ENCODE measurements at places on chromosomes 12 and 14. TPM values are rescaled to one million over a fixed set of nuclear protein-coding genes. Genes with fewer than 3 reads are reported as not detected.

ERBB3 gene
- total RNA-seq: 6.9 TPM

HOXC4 gene
- not detected for total RNA-seq

RNASE7 gene
- not detected for total RNA-seq

MUCL1 gene
- total RNA-seq: not detected

SLC5A8 gene
- total RNA-seq: not detected

PTPRO gene
- total RNA-seq: 7.8 TPM

NR4A1 gene
- 1.3 TPM for total RNA-seq

HHIPL1 gene
- 0.35 TPM for total RNA-seq

NEDD8 gene
- 116 TPM for total RNA-seq

MAGOHB gene
- 19.3 TPM for total RNA-seq

LBHD2 gene
- total RNA-seq: not detected

PTCSC3 gene
- total RNA-seq: not detected

CLECL1 gene
- total RNA-seq: 7.2 TPM

AMDHD1 gene
- total RNA-seq: 2.3 TPM

RAB21 gene
- 73.6 TPM for total RNA-seq

DNA sequence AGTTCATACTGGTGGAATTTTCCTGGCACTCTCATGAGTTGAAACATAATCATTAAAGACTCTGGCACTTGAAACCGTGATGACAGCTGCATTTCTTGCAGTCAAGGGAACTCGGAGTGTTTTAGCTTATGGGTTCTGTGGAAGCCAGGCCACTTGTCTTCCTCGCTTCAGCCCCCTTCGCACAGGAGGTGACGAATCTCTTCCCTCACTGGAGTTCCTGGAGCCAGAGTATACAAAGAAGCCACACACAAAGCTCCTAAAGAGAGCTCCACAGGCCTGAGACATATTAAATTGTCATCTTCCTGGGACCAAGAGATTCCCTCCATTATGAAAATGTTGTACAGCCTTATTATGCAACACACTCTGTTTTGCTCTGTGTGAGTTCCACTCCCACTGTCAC, 964.1 kb downstream of the TMEM121 start:
- no peak for DNase-seq

DNA sequence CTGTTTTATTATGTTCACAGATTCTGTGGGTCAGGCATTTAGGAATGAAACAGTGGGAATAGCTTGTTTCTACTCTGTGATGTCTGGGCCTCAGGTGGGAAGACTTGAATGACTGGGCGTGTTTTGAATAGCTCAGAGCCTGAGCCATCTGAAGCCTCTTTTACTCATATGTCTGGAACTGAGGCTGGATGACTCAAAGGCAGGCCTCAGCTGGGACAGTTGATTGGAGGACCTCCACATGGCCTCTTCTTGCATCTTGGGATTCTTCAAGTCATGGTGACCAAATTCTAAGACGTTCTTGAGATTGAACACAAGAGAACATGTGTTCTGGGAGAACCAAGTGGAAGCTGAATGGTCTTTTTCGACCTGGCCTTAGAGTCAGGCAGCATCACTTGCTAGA, 45.8 kb upstream of the TBX3 start:
- DNase-seq: no peak

GRCh38 chr12:24561882-24562770, 386.8 kb downstream of the BCAT1 start:
- no peak for DNase-seq

- no peak for DNase-seq
Measured at GRCh38 chr12:117603316-117604113, 242.1 kb upstream of the NOS1 start.

- DNase-seq: no peak
Measured at GRCh38 chr14:94769391-94770250, at the start of gene GSC. TSS of gene GSC (minus strand) at chr14:94770113. CDS start at chr14:94770015, 98 bp downstream.

DNA sequence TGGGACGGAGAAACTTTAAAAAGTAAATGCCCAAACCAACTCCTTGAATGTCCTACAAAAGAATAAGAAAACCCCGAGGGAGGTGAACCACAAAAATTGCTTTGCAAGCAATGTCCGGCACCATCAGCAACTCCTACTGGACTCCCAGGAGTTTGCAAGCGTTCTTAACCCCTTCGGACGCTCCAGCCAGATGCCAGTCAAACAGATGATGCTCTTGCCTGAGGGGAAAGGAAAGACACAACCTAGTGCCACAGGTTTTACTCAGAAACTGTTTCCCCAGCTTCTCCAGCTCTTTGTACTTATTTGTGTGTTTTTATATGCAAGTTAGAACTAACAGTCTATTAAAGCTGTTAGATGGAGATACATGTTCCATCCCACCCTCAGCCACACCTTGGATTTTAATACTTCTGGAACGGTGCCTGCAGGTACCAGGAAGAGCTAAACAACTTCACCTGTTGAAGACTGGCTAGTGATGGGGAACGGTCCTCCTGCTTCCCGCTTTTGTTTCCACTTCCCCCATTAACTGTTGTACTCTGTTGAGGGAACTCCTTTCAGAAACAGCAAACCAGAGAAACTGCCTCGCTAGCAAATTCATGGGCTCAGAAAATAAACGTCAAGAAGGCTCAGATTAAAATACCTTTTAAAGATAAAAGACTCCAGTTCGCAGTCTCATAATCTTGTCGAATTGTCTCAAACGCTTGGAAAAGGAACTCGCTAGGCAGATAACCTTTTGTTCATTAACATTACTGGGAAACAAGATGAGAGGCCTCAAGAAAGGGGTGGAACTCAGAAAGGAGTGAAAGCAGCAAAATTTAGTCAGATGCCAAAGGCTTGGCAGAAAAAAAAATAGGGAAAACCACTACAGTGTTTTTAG, 1.1 kb upstream of the FERMT2 start:
- DNase-seq: peak; percentile 17

GRCh38 chr12:53725824-53726223, 1.4 kb downstream of the CALCOCO1 start:
- DNase-seq: no peak

- no peak for DNase-seq
Measured at GRCh38 chr14:93986955-93987354, 10.1 kb upstream of the CCDC197 start.

DNA sequence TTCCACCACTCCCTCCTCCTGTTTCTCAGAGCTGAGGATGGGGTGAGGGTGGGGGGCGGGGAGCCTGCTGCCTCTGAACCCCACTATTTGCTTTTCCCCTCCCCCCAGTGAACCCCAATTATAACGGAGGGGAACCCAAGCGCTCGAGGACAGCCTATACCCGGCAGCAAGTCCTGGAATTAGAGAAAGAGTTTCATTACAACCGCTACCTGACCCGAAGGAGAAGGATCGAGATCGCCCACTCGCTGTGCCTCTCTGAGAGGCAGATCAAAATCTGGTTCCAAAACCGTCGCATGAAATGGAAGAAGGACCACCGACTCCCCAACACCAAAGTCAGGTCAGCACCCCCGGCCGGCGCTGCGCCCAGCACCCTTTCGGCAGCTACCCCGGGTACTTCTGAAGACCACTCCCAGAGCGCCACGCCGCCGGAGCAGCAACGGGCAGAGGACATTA, 1.1 kb downstream of the HOXC4 start:
- DNase-seq: no peak

DNA sequence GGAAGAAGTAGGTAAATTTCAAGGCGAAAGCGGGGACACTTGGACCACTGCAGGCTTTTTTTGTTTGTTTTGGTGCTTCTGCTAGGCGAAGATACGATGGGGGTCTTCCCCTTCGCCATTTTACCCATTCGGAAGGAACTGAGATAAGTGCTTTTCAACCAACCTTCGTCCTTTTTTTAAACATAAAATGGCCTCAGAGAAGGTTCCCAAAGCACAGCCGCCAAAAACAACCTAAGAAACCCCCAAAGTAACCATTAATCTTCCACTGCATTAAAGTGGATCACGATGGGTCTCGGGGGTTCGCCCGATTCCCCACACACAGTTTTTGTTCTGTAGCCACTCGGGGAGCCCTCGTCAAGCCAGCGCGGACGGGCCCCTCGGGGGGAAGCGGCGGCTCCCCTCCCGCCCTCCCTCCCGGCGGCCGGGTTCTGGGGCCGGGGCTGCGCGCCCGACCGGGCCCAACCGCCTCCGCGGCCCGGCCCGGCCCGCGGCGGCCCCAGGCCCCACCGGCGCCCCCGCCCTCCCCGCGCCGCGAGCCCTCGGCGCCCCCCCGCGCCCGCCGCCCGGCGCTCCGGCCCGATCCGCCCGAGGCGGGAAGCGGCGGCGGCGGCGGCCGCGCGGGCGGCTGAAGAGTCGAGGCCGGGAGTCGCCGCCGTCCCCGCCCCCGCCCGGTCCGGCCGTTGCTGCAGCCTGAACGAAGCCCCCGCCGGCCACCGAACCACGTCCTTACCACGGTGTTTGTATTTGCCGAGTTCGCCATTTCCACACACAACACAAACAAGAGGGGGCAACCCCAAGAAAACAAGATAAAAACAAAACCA, 790 bp downstream of the GTF2A1 start:
- no peak for DNase-seq

DNA sequence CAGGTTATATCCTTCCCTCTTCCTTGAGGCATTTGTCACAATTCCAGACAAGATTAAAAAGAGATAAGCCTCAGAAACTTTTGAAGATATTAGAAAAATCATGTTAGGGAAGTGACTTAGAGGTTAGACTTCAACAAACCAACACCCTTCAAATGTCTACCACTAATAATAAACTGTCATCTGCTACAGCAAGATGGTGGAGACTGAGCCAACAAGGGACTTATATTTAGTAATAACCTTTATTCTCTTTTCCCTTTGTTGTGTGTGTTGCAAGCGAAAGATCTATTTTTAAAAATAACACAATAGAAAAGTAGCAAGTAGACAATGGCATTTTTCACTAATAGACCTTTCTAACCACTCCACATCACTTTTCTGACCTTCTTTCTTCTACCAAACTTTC, 28.6 kb downstream of the PRICKLE1 start:
- no peak for DNase-seq

- no peak for DNase-seq
Measured at GRCh38 chr14:25042362-25043299, 7.3 kb downstream of the STXBP6 start.

- DNase-seq: peak; percentile 18
Measured at GRCh38 chr12:127293507-127294310, 973.3 kb upstream of the TMEM132C start.

DNA sequence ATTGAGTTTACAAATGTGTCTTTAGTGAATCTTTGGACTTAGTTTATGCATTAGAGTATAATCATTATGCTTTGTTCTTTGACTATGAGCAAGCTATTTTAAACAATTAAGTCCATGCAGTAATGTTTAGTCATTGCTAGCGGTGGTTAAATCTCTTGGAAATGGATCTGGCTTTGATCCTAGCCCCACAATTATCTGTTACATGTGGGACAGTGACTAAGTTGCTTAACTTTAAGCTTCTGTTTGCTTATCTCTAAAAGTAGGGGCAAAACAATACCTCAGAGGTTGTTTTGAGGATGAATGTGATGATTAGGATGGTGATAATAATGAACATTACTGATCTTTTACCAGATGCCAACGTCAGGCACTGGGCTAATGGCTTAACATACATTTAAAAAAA, 124.2 kb downstream of the NPAS3 start:
- no peak for DNase-seq

- no peak for DNase-seq
Measured at GRCh38 chr14:95293449-95293848, 26.3 kb downstream of the CLMN start.

- peak; percentile 87 for DNase-seq
Measured at GRCh38 chr14:105314287-105315200, at the start of gene PACS2. TSS of gene PACS2 (plus strand) at chr14:105314748. CDS start at chr14:105314919, 171 bp downstream.

GRCh38 chr14:55556929-55557623, 22.9 kb upstream of the KTN1 start:
- no peak for DNase-seq

GRCh38 chr14:75533791-75534555, 11.7 kb downstream of the BATF start:
- DNase-seq: no peak

GRCh38 chr14:80110721-80111120, 100.6 kb downstream of the DIO2 start:
- DNase-seq: no peak

GRCh38 chr14:55889124-55889523, 229.1 kb upstream of the PELI2 start:
- DNase-seq: no peak

GRCh38 chr14:99513946-99514551, 32.8 kb downstream of the CCNK start:
- DNase-seq: no peak

- peak; percentile 32 for DNase-seq
Measured at GRCh38 chr12:65556676-65557437, 267.4 kb upstream of the HMGA2 start.

DNA sequence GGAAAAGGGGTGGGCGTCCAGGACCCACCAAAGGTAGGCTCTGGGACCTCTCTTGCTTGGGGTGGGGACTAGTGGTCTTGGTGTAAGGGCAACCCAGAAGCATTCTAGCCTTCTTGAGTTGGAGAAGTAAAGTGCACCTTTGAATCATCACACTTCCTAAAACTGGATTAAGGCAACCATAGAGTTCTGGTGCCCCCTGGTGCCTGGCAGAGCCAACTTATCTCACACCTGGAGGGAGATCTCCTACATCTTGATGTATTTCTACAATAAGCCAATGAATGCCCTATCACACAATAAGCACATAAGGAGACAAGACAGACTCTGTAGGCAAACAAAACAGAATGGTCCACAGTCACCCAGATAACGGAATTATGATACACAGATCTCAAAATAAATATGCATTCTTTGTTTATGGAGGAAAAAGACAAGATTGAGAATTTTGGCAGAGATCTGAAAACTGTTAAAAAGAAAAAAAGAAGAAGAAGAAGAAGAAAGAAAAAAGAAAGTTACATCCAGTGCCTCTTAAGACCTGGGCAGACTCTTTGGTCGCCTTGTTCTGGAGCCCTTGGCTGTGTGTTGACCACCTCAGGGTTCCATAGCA, 95.9 kb upstream of the PPP2R5C start:
- DNase-seq: no peak

- DNase-seq: peak; percentile 29
Measured at GRCh38 chr12:47071241-47071852, 8.1 kb upstream of the PCED1B start.

- no peak for DNase-seq
Measured at GRCh38 chr12:72872996-72873395, 600.8 kb downstream of the TRHDE start.

GRCh38 chr12:104521731-104522130, 65.0 kb downstream of the CHST11 start:
- DNase-seq: no peak

DNA sequence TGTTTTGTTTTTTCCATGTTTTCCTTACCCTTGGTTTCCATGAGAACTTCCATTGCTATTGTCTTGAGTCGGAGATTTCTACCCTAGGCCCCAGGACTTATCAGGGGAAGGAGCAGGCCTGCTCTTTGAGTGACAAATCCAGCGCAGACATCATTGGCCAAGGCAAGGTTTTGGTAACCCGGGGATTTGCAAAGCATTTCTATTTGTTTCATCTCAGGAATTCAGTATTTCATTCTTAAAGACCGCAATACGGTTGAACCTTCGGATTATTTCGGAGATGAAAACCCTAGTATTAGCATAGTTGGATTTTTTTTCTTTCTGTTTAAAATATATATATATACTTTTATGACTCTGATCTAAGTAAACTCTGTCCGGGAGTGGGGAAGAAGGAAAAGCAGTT, 62.0 kb downstream of the TMEM132C start:
- DNase-seq: no peak

GRCh38 chr12:94889445-94890210, 113.9 kb downstream of the NDUFA12 start:
- no peak for DNase-seq
